ENCODE measurements at places on chromosomes 6 and 20.

DNA sequence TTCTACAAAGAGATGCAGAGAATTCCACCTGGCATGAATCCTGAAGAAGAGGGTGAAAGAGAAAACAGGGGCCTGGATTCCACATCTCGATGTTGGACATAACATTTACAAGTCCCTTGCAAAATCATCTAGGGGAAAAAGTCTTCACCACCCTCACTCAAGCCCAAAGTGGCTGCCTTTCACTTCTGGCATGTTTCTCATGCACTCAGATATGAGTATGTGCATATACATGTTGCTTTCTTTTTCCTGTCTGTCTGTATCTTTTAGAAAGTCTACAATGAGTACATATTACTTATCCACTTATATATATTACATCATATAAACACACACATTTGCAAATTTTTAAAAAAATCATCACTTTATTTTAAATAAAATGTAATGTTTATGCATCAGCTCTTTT, 159.3 kb downstream of the KIF6 start:
- no peak for DNase-seq

DNA sequence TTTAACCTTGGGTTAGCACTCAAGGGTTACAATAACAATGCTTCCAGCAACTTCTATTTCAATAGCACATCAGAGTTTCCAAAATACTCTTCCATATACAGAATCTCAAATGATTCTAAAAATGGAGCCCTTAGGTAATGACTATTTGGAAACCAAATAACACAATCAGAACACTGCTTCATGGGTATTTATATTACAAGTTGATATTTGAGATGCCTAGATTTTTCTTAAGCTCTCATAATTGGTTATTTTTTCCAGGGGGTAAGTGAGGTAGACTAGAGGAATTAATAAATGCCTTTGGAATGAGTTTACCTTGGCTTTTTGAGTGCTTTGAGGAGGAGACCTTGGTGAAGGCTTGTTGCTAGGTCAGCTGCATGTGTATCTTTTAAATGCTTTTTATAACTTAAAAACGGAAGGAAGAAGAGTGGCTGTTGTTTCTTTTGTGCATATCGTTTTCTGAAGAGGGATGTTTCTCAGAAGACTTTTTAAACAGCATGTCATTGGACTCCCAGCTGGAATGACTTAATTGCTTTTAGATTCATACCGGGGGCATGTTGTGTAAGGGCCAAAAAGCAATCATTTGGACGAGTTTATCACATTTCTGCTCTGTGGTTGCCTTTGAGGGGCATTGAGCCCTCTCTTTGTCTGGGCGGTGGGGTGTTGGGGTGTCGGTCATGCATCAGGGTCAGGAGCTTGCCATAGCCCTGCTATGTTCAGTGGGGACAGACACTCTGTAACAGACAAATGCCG, 186.0 kb downstream of the DTNBP1 start:
- DNase-seq, result no peak

GRCh38 chr6:48378884-48379407, 267.9 kb upstream of the PTCHD4 start:
- no peak for DNase-seq

DNA sequence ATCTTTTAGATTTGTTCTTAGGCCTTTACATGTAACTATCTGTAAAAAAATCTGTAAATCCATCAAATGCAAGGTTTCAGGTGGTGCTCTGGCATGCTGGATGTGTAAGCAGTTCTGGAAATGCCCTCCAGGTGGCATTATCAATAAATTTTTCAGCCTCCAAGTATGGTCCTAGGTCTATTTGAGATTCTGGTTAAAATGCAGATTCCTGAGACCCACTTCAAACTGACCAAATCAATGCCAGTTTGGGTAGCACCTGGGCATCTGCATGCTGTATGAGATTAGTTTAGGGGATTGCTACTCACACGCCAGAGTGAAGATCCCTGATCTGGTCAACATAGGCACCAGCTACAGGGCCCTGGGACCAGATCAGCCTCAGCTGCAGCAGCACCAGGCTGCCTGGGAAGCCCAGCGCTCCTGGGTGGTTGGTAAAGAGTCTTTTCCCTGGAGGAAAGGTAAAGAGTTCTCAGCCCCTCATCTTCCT, 507.3 kb upstream of the CITED2 start:
- DNase-seq, result no peak

- DNase-seq, result no peak
Measured at GRCh38 chr6:140077827-140078560, 703.5 kb upstream of the CITED2 start.

- DNase-seq, result no peak
Measured at GRCh38 chr6:159602431-159603041, 90.5 kb downstream of the SOD2 start.

DNA sequence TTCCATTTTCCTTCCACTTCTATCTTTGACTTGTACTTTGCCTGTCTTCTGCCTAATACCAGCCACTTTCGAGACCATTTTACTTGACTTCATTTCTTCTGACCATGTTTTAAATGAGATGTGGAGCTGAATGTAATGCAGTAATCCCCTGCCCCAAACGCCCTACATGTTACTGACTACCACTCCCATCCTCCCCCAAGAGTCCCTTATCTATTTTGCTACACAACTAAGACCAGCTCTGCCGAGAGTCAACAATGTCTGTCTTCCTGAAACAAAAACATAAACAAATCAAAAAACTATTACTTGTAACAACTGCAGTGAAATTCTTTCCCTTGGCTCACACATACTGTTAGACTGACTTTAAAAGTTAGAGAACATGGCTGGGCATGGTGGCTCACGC, 27.1 kb upstream of the KIAA1586 start:
- no peak for DNase-seq

DNA sequence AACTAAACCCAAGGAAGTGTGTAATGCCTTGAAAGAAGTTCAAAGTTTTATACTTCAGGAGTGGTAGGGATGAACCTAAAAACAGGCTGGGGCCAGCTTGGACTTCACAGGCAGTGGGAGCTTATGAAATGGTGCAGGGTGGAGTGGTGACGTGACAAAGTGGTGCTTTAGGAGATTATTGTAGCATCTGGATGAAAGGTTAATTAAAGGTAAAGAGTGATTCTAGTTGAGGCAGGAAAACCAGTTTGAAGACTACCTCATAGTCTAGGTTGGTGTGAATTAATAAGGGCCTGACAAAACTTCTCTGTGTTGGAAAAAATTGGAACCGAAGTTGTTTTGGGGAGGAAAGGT, 30.5 kb upstream of the GMDS start:
- DNase-seq, result no peak

GRCh38 chr6:33740204-33740608, 6.5 kb downstream of the IP6K3 start:
- no peak for DNase-seq

DNA sequence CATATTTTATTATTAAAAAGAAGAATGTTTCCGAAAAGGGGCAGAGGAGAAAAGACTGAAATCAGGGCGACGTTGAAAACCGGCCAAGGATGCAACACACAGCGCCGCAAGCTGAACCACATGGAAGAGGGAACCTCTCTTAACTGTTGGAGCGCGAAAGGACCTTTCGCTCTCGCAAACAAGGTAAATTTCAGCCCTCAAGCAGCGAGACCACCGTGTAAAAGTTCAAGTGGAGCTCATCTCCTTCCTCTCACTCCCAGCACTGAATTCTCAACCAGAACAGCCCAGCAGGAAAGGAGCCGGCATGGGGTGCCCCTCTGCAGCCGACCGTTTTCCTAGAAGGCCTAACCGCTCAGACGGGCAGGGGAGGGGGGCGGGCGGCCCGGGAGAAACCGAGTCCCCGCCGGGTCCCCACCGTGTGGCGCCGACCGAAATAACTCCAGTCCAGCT, 621 bp downstream of the GPR63 start:
- DNase-seq, result no peak

DNA sequence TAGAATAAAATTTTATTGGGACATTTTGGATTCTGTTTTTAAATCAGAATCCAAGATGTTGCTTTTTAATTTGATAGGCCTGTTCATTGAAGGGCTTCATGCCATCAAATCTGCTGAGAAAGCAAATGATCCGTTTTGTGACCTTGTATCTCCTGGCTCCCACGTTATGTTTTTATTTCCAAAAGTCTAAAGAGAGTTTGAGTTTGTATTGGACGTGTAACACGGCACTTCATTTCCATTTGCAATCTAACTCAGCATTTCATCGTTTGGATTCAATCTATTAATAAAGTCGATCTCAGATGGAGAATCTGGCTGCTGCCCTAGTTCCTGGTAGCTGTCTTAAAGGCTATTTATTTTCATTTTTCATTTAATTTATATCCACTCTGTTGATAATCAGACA, 17.0 kb downstream of the KIF25 start:
- DNase-seq, result no peak

DNA sequence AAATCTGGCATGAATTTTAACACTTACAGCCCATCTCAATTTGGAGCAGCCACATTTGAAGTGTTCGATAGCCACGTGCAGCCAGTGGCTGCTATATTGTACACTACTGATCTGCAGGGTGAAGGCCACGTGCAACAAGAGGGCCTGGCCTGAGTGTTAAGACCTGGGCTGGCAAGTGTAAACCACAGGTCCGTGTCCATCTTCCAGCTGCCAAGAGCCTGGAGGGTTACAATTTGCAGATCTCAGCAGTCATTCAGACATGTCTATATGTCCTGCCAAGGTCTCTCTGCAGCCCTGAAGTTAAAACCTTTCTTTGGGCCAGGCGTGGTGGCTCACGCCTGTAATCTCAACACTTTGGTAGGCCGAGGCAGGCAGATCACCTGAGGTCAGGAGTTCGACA, 14.1 kb downstream of the SGK2 start:
- DNase-seq, result no peak

GRCh38 chr6:114100215-114100994, 129.5 kb upstream of the HDAC2 start:
- DNase-seq, result no peak

DNA sequence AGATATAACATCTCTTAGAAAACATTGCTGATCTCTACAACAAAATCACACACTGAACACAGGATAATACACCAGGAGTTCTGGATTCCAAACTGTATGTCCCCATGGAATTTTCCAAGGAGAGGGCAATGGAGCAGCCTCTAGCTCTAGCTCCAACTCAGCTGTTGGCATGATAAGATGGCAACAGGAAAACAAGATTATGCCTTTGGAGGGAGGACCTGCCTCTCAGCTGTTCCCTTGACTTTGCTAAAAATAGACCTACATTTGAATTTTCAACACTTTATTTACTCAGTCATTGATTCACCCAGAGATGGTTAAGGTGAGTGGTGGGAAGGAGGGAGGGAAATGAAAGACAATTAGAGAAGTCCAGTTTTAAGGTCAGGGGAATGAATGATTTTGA, 246.7 kb downstream of the ALDH8A1 start:
- no peak for DNase-seq

DNA sequence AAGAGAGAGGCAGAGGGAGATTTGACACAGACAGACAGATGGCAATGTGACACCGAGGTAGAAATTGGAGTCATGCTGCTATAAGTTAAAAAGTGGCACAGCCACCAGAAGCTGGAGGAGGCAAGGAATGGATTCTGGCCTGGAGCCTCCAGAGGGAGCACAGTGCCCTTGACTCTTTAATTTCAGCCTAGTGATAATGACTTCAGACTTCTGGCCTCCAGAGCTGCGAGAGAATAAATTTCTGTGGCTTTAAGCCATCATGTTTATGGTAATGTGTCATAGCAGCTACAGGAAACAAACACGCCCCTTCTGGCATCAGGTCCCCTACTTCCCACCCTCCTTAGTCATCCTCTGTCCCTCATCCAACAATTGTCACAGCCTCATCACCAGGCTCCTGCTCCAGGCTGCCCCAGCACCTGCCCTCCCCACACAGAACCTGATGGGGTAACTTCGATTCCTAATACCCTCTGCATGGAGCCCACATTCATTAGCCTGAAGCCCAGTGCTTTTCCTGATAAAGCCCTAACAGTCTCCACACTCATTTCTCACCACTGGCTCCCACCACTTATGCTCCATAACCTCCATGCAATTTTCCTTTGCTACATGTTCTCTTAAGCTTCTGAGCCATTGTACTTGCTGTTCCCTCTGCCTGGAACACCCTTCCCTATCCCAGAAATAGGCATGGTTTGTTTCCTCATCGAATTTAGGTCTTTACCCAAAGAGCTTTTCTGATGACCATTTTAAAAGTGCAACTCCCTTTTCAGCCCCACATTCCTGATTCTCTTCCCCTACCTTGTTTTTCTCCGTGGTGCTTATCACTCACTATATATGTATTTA, 69.7 kb upstream of the TOX2 start:
- no peak for DNase-seq

DNA sequence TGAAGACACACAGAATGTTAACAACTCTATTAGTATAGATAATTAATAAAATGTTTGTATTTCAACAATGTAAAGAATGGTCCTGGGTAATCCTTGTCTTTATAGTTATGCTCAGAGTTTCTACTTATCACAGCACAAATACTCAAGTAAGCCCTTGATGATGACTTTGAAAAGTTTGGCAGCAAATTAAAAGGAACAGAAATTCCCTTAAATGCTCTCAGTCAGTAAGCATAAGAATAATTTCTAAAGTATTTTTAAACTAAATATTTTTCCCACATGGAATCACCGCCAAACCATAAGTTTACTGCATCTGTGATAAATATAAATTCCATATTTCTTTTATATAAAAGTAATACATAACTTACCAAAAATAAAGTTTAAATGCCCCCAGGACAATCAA, 96.1 kb downstream of the COL12A1 start:
- DNase-seq, result no peak

DNA sequence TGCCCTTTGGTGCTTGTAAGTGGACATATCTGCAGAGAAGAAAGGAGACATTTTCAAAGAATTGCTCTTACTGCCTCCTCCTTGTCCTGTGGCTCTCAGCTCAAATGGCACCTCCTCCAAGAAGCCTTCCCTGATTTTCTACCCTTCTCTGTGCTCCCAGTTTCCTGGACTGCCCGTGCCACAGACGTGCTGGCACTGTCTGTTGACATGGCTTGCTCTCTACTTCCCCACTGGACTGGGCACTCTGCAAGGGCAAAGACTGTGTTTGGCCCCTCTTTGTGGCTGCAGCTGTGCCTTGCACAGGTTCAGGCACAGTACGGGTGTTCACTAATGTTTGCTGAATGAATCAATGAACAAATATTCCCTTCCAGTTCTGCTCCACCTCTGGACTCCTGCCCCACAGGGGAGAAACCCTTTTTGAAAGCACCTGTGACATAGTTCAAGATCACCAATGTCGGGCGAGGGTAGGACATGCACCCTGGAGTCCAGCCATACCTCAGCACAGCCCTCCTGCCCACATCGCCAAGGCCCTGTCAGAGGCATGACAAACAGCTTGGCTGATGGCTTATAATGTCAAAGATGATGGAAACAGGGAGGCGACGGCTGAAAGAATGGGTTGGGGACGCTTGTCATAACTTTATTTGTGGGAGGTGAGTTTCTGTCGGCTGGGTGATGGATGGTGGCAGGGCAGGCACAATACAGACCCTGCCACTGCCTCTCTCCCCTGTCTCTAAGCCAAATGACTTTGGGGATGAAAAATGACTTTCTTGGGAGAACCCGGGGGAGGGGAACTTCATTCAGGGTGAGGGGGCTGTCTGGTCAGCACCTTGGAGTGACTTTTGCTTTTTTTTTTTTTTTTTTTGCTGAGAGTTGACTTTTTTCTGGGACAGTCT, 15.6 kb upstream of the CTNNBL1 start:
- DNase-seq, result no peak

DNA sequence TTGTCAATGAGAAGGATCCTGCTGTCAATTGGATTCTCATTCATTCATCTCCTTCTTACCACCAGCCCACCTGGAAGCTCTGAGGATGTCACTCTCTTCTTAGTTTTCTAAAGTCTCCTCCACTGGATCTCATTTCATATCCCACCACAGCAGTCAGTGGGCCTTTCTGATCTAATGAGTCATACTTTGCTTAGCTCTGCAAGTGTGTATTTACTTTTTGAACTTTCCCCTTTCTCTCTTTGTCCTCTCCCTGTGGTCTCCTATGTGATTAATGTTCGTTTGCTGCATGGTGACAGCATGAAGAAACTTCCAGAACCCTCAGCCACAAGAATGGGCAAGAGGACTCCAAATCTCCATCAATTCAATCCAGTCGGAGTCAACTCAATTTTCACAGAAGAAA, 63.6 kb upstream of the SYNDIG1 start:
- no peak for DNase-seq

Measured in stimulated activated CD8-positive, alpha-beta memory T cell treated with anti-CD3 and anti-CD28 coated beads, Interleukin-4, amount 100 ng/mL, for 1 hour (primary cell).